Left lung (tissue), 14 donors: ENCODE measurements at places on chromosomes 4 and X. TPM values are rescaled to one million over a fixed set of nuclear protein-coding genes. Genes with fewer than 3 reads are reported as not detected.
A peak's percentile ranks its signal among the peaks of the same experiment; 100 is the strongest.

- DNase-seq = peak; percentile 79
Measured at GRCh38 chrX:80335062-80335830, 85.0 kb upstream of the TENT5D start.

DNA sequence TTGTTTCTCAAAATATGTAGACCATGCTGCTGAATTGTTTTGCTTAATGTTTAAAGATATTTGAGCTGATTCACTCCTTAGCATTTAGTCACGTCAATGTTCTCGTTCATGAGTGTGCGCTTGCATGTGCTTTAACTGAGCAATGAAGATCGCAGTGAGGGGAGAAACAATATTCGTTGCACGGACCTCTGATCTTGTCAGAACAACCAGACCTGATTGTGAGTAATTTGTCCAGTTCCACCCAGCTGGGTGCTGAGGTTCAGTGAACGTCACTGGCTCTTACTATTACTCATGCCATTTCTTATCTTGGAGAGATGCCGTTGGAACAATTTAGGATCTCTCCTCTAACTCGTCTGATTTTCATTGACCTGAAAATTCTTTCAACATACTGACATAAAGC lies 15.0 kb upstream of the PRKX start:
- no peak for DNase-seq

GRCh38 chrX:68694435-68695205 lies 47.2 kb downstream of the STARD8 start:
- DNase-seq = no peak

- DNase-seq = no peak
Measured at GRCh38 chrX:15873566-15873965, 19.0 kb upstream of the AP1S2 start.

CXCL5 gene
- total RNA-seq = 35.0 TPM

TMEM271 gene
- not detected for total RNA-seq
